Hippocampal formation (tissue), 2 donors: ENCODE measurements at places on chromosomes 12 and 14.

DNA sequence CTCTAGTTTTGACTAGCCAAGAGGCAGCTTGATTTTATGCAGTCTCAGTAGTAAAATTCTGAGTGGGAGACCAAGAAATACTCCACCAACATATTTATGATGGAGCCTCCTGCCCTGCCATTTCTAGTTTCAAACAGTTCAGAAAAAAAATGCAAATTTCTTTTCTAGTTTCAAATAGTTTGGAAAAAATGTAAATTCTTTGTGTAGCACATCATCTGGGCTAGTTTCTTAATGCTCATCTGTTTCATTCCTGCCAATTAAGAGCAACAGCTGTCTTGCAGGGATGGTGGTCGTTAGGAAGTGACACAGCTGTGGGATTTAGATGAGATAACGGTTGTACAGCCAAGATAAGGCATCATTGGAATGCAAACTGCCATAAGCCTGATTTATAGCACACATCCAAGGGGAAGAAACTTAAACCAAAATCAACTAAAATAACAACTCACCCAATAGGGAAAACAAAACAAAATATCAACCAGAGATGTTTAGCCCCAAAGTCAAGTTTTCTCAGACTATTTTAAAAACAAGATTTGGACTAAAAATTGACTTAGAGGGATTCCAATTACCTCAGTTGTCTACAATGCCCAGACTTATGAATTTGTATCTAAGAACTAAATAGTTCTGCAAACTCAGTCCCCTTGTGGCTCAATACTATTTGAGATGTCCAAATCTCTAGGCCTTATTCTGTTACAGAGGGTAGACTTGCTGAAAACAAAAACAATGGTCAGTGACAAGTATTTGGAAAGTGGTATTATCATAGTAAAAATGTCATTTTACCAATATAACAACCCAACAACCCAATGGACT lies 291.3 kb upstream of the ATP2B1 start:
- DNase-seq = no peak

DNA sequence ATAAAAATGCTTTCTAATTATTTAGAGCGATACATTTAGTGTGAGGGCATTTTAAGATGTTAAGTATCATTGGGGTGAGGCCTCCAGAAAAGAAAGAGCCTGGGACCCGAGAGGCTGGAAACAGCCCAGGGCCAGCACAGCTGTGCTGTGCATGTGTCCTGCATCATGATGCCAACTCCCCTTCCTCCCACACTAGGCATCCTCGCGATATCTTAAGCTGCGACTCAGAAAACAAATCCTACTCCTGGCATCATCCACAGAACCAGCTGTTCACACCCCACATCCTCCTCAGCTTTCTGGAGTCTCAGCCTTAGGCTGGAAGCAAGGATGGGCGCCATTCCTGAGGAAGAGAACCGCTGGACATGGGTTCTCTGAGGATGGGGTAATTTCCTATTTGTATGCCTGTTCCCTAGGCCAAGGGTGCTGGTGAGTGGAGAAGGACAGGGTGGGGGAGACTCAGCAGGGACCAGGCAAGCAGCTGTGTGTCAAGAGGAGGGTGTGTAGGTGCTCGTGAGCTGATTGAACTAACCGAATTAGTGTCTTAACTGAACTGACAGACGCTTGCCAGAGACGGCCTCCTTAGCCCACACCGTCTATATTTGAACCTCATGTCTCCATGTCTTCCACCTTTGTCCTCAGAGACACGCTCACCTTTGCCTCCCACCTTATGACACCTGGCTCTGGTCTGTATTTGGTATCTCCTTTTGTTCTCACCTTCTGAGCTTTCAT lies 15.6 kb upstream of the MCRS1 start:
- no peak for DNase-seq

- peak; percentile 74 for DNase-seq
These were observed at the start of gene PPM1H for GRCh38 chr12:62934799-62935674. Gene PPM1H, minus strand, starts transcription at chr12:62935150. Its CDS starts 414 bp downstream, at chr12:62934736.

- no peak for DNase-seq
These were observed at the start of gene RBP5 for GRCh38 chr12:7128681-7129286. Gene RBP5, minus strand, starts transcription at chr12:7128889. Its CDS starts 114 bp downstream, at chr12:7128775.

GRCh38 chr14:51862860-51863259 lies 2.4 kb downstream of the GNG2 start:
- no peak for DNase-seq

- DNase-seq = no peak
These were observed 128.5 kb downstream of the KIF26A start for GRCh38 chr14:104266631-104267575.

DNA sequence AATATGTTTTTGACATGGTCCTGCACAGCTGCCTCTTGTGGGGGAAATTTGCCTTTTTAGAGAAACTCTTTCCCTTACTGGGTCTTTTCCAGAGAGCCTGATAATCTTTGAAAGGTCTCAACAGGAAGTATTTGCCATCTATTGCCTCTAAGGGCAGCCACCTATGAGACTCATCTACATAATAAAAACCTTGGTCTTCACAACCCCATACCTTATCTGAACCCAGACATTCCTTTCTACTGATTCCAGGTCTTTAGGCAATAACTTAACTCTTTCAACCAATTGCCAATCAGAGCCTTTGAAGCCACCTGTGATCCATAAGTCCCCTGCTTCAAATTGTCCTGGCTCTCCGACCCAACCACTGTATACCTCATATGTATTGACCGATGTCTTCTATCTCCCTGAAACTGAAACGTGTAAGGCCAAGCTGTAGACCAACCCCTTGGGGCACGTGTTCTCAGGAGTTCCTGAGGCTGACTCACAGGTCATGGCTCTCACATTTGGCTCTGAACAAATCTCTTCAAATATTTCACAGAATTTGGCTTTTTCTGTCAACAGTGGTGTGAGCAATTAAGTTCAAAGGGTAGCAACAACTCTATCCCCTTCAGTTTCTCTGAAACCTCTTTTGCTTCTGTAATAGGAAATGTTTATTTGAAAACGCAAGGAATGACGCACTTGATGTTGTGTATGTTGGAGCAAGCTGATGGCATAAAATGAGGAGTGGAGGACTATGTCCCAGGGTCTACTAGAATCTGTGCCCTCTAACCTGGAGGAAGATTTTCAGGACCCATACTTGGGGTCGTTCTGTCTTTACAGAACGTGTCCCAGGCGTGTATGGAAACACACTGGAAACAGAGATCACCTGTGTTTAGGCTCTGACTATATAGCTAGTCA lies 49.2 kb upstream of the EIF5 start:
- no peak for DNase-seq

GRCh38 chr14:22870811-22871223 lies 723 bp upstream of the LRP10 start:
- DNase-seq = no peak

GRCh38 chr12:46944088-46944487 lies 118.3 kb upstream of the SLC38A4 start:
- DNase-seq = no peak

DNA sequence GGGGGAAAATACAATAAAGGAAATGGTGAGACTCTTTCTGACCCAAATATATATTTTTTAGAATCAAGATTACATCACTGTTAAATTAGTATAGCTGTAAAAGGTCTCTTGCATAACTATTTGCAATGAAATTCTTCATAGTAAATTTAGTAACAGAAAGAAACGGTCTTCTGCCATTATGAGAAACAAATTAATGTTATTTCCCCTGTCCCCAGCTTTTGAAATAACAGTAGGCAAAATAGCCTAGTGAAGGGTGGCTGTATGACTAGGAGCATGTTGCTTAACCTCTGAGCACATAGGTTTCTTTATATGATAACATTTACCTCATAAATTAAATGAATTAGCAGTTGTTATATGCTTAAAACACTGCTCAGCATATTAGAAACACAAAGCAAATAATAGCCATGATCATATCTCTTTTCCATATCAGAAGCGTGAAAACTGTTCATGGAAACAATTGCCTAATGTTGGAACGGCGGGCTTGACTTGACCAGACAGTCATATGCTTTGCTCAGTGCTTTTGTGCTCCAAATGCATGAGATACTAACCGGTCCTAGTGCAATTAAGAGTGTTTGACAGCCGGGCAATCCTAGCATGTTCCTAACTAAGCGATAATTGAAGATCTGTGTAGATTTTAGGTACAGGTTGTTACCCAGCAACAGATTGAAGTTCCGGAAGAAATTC lies 24.0 kb downstream of the BHLHE41 start:
- DNase-seq = no peak

- no peak for DNase-seq
These were observed 28.6 kb upstream of the PTPRQ start for GRCh38 chr12:80415466-80415865.

DNA sequence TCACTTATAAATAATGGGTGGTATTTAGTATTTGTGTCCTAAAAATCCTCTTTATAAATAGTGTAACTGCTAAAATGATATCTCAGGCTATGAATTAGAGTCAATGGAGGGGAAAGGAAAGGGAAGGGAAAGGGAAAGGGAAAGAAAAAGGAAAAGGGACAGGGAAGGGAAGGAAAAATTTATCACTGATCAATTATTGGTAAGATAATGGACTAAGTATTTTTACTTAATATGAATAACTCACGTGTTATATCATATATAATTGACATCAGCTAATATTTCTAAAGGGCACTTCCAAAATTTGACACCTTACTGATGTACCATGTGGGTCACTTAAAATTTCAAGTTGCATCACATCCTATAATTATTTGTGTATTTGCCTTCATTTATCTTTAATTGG lies 193.1 kb downstream of the LRFN5 start:
- no peak for DNase-seq

- DNase-seq = no peak
These were observed 305.2 kb upstream of the SYT1 start for GRCh38 chr12:78559416-78559815.

GRCh38 chr12:8699714-8700113 lies 1.9 kb downstream of the RIMKLB start:
- DNase-seq = no peak

DNA sequence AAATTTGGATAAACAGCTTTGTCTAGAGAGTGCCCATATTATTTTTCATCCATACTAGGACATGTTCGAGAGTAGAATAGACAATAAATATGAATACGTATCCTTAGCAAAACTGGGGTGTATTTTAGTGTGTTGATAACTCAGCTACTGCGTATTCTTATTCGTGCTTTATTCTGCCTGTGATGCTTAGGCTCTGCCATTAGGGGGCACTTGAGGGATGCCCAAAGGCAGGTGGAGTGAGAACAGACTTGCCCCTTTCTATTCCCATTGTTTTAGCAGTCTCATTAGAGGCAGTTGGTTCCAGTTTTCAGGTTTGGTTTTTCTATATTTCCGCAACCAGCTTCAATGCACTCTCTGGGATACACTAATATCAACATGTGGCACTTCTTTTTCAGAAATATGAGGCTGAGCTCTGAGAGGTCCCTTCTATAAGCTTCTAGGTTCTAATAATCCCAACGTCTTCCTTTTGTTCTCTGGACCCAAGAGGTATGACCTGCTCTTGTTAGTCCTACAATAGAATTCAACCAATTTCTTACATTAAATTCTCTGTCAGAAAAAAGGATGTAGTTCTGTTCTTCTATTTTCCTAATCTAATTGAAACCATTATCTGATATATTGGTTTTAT lies 985.7 kb upstream of the FBXO33 start:
- DNase-seq = peak; percentile 7

GRCh38 chr12:131536337-131536736 lies 174.6 kb upstream of the SFSWAP start:
- DNase-seq = no peak

GRCh38 chr12:49776858-49777257 lies 35.5 kb downstream of the TMBIM6 start:
- no peak for DNase-seq

- no peak for DNase-seq
These were observed 18.1 kb upstream of the SPPL3 start for GRCh38 chr12:120922279-120922678.

- peak; percentile 2 for DNase-seq
These were observed 184.7 kb upstream of the DCN start for GRCh38 chr12:91367234-91367849.

DNA sequence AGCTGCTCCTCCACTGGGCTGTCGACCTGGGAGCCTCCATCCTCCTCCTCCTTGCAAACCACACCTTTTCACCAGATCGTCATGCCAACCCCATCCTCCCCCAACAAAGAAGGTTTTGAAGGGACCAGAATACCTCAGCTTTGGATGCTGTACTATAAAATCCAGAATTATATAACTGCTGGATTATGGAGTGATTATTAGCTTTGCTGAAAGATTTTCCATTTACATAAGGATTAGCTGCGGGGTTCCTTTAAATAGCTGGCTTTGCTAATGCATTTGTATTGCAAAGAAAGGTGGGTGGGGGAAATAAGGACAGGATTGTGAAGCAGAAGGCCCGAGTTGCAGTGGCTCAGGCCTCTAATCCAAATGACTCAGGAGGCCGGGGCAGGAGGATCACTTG lies 36.6 kb downstream of the ESRRB start:
- DNase-seq = no peak

DNA sequence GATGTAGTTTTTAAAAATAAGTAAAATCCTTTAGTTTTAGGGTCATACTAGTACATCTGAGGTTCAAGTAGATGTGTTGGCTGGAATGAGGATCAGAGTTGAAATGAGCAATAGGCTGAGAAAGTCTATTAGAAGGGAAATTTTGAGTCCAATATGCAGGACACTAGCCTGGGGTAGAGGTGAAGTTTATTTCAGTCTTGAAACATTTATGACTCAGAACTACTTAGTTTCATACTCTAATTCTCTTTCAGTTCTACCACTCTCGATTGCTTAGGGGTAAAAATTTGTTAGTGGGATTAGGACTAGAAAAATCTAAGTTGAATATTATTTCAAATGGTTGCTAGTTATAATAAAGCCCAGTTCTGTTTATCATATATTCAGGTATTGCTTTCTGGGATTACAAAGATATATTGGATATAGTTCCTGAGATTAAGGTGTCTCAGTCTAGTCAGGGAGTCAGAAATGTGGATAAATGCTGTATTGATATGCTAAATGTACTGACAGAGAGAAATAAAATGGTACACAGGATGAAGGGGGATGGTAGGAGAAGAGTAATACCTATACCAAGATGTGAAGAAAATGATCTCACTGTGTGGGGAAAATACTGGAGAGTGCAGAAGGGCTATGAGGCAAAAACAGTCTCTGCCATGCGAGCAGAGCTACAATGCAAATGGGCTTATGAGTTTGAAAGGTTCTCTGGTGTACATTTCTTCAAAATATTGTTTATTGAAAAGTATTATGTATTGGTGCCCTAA lies 395.8 kb upstream of the FBXO33 start:
- no peak for DNase-seq

DNA sequence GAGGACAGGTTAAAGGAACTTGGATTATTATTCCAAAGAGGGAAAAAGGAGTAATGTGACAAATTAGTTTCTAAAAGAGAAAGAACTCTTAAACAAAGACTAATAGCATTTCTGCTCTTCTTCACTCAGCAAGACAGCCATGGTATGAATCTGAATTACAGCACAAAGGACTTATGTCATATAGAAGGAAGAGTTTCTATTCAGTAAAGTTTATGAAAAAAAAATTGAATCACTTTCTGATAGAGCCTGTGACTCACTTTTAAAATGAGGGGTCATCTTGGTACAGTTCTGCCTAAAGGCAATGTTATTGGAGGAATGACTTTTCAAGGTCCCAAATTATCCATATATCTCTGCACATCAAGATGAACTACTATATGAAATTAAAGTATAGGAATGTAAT lies 101.7 kb downstream of the DUSP6 start:
- no peak for DNase-seq

- DNase-seq = peak; percentile 63
These were observed 1.4 kb downstream of the IFFO1 start for GRCh38 chr12:6554168-6555017.

GRCh38 chr14:79161571-79161970 lies 991.4 kb downstream of the NRXN3 start:
- no peak for DNase-seq
